ENCODE measurements at places on chromosomes 1 and 21.

DNA sequence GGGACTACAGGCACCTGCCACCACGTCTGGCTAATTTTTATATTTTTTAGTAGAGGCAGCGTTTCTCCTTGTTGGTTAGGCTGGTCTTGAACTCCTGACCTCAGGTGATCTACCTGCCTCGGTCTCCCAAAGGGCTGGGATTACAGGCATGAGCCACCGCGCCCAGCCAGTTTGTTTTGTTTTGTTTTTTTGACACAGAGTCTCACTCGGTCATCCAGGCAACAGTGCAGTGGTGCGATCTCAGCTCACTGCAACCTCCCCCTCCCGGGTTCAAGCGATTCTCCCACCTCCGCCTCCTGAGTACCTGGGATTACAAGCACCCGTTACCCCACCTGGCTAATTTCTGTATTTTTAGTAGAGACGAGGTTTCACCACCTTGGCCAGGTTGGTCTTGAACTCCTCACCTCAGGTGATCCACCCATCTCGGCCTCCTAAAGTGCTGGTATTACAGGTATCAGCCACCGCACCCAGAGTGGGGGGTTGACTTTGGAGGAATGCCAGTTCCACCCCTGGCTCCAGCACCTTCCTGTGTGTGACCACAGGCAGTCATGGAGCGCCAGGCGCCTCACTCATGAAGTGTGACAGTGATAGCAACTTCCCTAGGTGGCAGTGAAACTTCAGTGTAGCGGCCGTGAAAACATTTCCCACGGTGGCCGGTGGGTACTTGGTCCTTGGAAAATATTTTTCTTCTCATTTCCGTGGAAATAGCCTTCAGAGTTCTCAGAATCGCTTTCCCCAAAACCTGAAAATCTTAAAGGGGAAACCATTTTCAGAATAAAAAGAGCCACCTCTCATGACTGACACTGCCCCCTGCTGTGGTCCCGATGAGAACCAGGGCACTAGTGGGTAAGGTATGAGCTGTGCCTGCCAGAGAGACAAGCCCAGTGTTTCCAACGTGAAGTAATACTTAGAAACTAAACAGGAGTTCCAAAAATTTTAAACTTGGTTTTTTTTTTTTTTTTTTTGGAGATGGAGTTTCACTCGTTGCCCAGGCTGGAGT, 48.6 kb downstream of the WDR4 start:
- DNase-seq, result peak; percentile 6

GRCh38 chr1:208069317-208069716, 158.4 kb upstream of the CD34 start:
- no peak for DNase-seq

DNA sequence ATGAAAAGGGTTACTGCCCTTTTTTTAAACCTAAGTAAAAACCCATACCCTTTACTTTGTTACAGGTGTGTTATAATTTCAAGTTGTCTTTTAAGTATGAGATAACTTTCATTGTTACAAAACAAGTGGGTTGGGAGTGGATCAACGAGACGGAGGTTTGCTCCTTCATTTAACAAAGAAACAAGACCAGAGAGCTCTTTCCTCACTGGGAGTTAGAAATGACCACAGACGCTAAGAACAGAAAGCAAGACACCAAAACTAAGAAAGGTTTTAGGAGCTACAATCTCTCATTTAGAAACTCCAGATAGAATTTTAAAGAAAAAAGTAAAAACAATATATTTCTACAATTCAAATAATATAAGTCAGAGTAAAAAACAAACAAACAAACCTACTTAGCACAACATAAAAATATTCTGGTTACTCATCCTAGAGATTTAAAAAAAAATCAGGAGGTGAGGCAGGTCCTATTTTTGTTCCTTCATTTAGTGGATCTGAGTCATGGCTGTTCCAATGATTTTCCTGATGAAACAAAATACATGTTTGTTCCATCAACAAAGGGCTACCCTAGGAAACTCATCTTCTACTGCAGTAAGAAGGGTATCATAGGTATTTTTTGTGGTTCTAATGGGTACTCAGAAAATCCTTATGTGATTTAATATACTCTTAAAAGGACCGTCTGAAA, 33.0 kb downstream of the APP start:
- no peak for DNase-seq

DNA sequence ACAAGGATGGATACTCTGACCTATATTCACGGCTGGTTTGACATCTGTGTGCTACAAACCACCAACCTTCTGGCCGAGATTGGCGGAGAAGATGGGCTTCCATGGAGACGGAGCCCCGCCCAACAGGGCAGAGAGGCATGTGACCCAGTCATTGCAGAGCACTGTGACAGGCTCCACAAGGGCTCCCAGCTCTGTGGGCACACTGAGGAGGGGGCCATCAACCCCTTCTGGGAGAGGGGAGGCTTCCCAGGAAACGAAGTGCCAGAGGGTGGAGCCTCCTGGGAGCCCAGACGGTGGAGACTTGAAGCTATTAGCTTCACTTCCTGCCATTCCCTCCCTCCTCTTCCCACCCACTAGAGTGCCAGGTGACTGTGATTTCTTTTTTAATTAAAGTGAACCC, 71.6 kb upstream of the IFFO2 start:
- no peak for DNase-seq

GRCh38 chr1:21638531-21639341, 30.4 kb downstream of the RAP1GAP start:
- DNase-seq, result no peak

- DNase-seq, result no peak
Measured at GRCh38 chr1:118877668-118878396, 110.3 kb downstream of the TBX15 start.

- DNase-seq, result no peak
Measured at GRCh38 chr21:37338671-37339551, 27.7 kb upstream of the DYRK1A start.

GRCh38 chr1:187691439-187691838, 862.7 kb downstream of the PLA2G4A start:
- no peak for DNase-seq

- DNase-seq, result peak; percentile 18
Measured at GRCh38 chr1:223143537-223144248, 645 bp upstream of the TLR5 start.

DNA sequence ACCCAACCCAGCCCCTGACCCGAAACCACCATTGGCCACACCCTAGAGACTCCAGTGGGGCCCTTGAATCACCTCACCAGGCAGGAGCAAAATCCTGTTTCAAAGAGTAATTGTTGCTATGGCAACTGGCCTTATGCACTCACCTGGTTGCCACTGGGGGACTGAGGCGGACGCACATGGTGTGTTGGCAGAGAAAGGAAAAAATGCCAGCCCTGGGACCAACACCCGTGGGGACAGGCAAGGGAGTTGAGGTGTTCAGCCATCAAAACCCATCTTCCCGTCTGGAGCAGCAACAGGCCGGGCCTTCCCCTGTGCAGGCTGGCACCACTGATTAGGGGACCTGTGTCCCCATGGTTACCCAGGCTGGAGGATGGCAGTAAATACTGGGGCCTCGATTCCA, 395.8 kb upstream of the VAMP3 start:
- DNase-seq, result no peak

DNA sequence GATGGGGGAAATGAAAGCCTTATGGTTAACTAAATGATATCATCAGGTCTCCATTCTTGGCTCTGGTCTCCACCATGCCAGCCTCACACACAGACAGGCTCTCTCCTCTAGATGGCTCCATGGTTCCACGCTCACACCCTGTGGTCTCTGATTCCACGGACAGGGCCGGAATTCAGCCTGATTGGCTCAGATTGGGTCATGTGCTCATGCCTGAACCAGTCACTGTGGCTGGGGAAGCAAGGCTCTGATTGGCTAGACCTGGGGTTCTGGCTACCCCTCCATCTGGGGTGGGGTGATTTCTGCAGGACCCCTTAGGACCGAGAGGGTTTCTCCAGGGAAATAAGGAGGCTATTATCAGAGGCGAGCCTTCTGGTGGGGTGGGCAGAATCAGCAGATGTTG, 277.0 kb downstream of the PTPRU start:
- no peak for DNase-seq

DNA sequence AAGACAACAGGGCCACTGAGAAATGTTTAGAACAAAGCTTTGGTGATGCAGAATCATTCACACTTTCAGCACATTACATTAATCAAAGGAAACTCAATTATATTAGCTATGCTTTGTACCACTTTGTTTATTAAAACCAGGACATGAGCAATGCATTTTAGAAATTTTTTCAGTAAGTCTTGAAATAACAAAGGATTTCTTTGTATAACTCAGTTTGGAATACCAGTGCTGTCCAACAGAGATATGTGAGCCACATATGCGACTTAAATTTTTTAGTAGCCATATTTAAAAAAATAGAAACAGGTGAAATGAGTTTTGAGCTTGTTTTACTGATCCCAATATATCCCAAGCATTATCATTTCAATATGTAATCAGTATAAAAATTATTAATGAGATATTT, 18.8 kb upstream of the F3 start:
- no peak for DNase-seq

DNA sequence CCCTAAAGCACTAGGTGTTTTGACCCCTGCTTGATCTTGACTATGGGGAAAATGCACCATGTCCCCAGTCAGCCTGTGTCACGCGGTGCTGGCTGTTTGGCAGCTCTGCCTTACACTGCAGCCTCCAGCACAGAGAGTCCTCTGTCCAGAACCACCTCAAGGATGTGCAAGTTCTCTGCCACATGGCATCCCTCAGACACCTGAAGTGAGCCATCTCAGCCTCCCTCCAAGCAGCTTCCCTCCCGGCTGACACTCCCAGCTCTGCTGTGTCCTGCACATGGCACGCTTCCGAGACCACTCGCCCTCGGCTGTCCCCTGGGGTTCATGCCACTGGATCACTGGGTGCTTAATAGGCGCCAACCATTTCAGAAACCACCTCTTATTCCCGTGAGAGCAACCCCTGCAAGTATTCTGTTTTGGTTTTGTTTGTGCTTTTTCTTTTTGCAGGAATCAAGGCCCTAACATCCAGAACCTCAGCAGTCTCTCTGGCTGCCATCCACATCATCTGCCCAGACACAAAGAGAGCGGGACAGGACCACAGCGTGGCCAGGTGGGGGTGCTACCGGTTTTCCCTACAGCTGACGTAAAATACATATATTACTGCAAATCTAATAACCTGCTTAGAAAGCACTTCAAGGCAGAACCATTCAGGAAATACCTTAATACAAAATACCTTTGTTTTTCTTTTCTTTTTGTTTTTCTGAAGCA, 45.7 kb downstream of the CAPZB start:
- peak; percentile 35 for DNase-seq

- no peak for DNase-seq
Measured at GRCh38 chr1:66557157-66557556, 23.2 kb downstream of the SGIP1 start.

GRCh38 chr1:205577874-205578658, 53.7 kb downstream of the ELK4 start:
- DNase-seq, result no peak

DNA sequence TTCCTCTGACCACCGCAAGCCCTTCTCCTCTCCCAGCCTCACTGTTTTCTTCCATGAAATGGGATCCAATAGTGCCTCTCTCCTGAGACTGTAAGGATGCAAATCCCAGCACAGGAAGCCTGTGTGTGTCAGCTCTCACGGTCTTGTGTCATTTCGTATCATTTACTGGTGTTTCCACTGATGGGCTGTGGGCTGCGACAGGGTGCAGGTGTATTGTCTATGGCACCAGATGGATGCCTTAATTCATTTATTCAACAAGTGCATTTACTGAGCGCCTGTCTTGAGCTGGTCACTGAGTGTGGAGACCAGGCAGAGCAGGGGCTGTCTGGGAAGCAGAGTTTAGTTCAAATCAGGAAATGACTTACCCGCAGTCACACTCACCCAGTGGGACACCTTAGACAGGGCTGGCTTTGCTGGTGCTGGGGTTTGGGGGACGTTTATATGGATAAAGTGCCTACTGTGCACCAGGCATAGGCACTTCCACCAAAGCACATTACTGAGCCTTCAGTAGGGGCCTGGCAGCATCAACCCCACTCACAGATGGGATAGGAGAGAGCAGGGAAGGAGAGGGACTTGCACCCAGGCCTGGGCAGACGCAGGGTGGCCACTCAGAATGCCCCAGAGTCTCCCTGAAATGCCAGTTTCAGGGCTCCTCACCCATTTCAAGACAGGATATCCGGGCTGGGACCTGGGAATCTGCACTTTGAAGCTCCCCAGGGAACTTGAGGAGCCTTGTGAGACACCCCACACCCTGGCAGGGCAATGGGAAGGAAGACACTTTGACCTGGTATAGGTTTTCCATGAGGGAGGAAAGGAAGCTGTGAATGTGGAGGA, 398.9 kb downstream of the MATN1 start:
- no peak for DNase-seq

- DNase-seq, result no peak
Measured at GRCh38 chr1:21379571-21379970, 60.4 kb upstream of the NBPF3 start.

GRCh38 chr21:43975469-43976098, 36.5 kb upstream of the TRAPPC10 start:
- DNase-seq, result peak; percentile 81

GRCh38 chr21:43728154-43728466, 9.2 kb downstream of the PDXK start:
- no peak for DNase-seq

DNA sequence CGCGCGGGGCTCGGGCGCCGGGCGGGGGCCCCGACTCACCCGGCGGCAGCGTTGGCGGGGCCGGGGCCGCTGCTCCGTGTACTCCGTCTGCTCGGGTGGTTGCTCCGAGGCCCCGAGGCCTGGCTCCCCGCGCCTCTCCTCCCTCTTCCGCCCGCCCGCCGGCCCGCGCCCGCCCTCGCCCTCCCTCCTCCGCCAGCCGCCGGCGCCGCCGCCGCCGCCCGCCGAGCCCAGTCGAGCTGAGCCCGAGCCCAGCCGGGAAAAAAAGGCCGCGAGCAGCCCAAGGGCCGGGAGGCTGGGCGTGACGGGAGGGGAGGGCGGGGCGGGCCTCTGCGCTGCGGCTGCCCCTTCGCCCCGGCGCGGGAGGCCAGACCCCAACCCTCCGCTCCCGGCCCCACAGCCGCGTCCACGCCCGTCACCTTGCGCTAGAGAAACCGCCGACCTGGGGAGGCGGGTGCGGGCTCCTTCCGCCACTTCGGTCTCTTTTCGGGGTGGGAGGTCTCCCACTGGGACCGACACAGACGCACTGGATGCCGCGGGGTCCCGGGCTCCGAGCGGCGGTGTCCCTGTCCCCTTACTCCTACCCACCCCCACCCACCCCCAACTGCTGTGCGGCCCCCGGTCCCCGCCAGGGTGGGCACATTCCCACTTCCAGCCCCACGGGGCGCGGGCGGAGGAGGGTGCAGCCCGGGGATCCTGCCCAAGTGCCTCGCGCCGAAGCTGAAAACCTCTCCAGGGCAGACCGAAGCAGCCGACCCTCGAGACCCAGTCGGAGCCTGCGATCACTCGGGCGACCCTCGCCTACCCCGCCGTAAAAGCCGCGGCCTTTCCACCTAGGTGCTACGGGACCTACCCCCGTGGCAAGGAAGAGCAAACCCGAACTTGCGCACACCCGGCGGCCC, at the start of gene CERS2:
TSS of gene CERS2 (minus strand) at position 256 of the 899 bp plus-strand sequence. CDS start 5,745 bp downstream, outside the sequence.
- DNase-seq, result peak; percentile 74

DNA sequence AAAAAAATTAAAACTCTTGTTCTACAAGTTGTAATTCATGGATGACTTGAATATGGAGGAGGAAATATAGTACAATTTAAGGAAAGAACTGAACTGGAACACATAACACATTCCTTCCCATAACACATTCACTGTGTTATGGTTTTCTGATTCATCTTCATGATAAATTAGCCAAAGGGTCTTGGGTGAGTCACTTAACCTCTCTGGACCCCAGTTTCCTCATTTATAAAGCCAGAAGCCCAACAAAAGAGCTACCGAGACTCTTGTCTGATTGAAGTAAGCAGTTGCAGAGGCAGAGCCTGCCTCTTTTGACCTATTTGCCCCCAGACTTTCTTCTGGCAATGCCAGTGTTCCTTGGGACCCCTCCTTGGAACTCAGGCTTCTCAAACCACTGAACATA, 161.9 kb upstream of the KCTD3 start:
- DNase-seq, result no peak

All from naive thymus-derived CD8-positive, alpha-beta T cell (primary cell).